AG20443 (cell line): ENCODE measurements at places on chromosomes 3 and 15.
A peak's percentile ranks its signal among the peaks of the same experiment; 100 is the strongest.

GRCh38 chr3:44906997-44907396 is 32.6 kb downstream of the TGM4 start:
- no peak for DNase-seq

GRCh38 chr3:153339065-153339464 is 177.0 kb downstream of the RAP2B start:
- no peak for DNase-seq

- peak; percentile 72 for DNase-seq
Observed at GRCh38 chr3:185823078-185824044, 1.5 kb downstream of the IGF2BP2 start.

- DNase-seq = no peak
Observed at GRCh38 chr3:126538316-126538715, 14.4 kb downstream of the CHST13 start.

- DNase-seq = peak; percentile 12
Observed at GRCh38 chr15:43531018-43531670, 13.7 kb downstream of the MAP1A start.

GRCh38 chr15:80461356-80462095 is 57.3 kb downstream of the ARNT2 start:
- no peak for DNase-seq

GRCh38 chr3:140541975-140542653 is 135.8 kb upstream of the TRIM42 start:
- no peak for DNase-seq
